ENCODE measurements at places on chromosomes 5 and 9.

GRCh38 chr5:91269198-91269597, 113.9 kb downstream of the ARRDC3 start:
- no peak for DNase-seq

- DNase-seq: no peak
These were observed 115.3 kb upstream of the PCSK5 start for GRCh38 chr9:75775166-75775565.

DNA sequence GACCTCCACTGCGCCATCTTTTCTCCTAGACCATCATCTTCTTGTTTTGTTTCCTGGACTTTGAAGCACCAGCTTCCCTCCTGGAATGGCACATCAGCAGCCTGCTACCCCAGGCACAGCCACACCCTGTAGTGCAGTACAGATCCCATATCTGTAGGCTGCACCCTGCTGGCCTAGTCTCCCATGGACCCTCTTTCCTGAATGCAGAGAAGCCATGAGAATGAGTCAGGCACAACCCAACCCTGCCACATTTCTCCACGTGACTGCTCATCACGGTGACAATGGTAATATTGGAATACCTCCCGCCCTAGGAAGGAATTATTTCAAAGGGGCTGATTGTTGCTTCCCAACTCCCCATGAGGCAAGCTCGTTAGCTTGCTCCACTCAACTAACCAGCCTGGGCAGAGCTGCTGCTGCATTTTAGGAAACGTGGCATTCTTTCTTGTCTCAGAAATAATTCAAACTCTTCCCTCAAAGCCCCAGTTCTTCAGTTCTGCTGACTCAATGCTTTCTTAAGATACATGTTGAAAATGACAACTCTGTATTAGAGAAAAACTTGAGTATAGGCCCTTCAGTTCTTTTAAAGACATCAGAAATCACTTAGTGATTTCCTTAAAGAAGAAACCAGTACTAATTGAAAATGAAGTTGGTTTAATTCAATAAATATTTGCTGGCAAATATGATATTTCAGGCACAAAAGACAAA, 328.1 kb downstream of the MLLT3 start:
- DNase-seq: no peak

GRCh38 chr5:569358-569867, 42.7 kb upstream of the CEP72 start:
- DNase-seq: no peak

DNA sequence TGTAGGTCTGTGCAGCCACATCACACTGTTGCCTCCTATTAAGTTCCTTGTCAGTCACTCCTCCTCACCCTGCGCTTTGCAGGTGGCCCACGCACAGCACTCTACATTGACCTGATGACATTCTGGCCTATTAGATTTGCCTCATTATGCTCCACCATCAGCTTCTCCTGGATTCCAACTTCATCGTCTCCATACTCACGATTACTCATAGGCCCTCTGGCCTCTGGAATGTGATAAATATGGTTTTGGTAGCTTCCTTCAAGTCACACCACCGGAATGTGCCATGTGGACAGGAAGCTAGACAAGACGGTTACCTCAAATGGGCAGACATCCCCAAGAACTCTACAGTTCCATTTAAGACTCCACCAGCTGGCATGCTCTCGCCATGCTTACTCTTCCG, 158.0 kb upstream of the LHFPL2 start:
- no peak for DNase-seq

GRCh38 chr5:101783241-101784013, 512.7 kb downstream of the SLCO4C1 start:
- DNase-seq: no peak

DNA sequence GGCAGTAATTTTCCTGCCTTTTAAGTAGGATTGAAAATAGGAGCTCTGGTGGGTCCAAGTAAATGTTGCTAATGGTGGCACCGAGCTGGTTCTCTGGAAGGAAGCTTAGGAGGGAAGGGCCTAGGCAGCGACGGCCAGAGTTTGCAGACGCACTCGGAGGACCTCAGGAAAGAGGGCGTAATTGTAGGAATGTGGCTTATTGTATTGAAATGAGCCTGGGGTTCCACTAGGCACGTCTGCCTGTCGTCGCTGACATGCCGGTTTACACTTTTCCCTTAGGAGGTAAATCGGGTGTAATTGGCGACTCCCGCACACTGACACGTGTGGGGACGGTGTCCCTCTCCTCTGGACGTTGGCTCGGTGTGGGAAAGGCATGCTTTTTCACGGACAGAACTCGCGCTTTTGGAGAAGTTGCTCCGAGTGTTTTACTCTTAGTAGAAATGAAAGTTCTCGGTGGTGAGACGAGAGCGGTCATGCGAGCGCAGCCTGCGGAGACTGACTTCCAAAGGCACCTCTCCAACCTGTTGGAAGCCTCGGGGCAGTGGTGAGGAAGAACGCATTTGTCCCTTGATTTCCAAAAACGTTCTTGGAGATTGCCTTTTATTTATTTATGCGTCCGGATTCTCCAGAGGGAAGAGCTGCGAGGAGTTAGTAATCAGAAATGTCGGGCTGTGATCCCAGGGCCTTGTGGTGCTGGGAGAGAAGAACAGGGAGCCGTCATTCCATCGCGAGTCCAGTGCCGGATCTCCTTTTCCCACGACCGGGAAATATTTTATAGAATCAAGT, 1.3 kb downstream of the NR4A3 start:
- no peak for DNase-seq

DNA sequence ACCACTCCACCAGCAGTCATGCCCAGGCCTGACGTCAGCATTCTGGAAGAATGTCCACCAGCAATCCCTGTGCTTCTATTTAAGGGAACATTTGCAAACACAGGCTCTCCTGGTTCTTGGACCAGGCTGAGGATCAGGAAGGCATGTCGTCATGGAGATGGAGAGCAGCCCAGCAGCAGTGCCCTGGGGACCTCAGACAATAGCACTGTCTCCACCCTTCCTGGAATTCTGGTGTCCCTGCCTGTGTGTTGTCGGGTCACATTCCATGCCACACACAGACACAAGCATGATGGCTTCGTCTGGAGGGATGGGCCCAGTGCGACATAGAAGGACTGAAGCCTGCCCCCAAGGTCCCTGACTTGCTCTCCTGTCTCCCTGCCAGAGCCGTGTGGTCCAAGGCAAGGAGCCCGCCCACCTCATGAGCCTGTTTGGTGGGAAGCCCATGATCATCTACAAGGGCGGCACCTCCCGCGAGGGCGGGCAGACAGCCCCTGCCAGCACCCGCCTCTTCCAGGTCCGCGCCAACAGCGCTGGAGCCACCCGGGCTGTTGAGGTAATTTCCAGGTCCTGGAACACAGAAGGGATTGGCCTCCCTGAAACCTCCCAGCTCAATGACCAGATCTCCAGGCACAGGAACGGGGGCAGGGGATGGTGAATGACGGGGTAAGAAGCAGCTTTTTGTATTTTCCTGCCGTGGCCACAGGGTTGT, 43.8 kb downstream of the STOM start:
- no peak for DNase-seq
